Anterior cingulate cortex (tissue), 58 donors: ENCODE measurements at places on chromosomes 11 and 22.

DNA sequence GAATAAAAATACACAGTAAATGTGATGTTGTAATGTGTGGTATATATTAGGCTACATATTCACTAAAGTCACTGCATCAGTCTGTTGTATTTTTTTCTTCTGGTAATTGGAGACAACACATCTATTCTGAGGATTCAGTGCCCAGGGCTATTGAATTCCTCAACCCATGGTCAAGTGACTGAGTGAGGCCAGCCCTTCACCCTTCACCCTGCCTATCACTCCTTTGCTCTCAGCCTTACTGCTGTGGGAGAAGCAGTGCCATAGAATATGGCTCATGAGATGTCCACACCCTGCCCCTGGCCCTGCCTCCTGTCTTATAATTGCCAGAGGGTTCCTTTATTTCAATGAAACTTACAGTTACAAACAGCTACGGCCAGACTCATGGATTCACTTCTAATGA lies 295.6 kb downstream of the NTM start:
- DNase-seq, result no peak

GRCh38 chr11:14905104-14906033 lies 13.3 kb upstream of the CYP2R1 start:
- DNase-seq, result no peak

DNA sequence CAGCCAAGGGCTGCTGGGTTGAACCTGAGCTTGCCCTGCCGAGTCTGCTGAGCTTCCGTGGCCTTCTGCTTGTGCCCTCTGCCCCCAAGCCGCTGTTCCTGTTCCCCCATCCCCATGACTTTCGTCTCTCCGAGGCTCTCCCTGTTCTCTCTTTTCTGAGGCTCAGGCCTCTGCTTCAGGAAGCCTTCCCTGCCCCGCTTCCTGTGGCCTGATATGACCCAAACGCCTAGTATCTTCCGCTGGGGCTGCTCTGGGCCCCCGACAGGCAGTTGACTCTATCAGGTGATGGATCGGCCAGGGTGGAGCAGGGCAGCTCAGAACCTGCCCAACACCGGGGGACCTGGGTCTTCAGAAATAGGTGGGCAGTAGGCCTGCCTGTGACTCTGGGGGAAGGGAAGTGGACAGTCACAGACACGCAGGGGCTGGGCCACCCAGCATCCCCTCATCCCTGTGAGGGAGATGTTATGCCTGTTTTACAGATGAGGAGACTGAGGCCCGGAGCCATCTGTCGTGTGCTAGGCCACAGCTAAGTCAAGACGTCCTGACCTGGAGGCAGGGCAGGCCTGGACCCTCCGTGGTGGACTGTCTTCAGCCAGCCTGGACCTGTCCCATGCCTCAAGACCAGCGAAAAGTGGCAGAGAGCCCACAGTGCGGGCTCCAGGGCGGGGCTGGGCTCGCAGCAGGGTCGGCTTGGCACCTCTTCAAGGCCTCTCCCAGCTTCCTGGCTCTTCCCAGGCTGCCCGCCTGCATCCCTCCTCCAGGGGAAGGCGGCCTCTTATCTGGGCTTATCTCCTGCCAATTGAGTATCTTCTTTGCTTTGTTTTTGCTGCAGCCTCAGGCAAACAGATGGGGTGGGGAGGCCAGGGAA lies 16.2 kb downstream of the BAD start:
- DNase-seq, result no peak

- no peak for DNase-seq
Observed at GRCh38 chr22:45984316-45984916, 7.5 kb upstream of the WNT7B start.

- no peak for DNase-seq
Observed at GRCh38 chr11:70302419-70302752, 31.9 kb downstream of the PPFIA1 start.

GRCh38 chr11:24124876-24125275 lies 372.0 kb upstream of the LUZP2 start:
- DNase-seq, result no peak

GRCh38 chr22:20761536-20761935 lies 12.4 kb upstream of the SERPIND1 start:
- DNase-seq, result no peak

DNA sequence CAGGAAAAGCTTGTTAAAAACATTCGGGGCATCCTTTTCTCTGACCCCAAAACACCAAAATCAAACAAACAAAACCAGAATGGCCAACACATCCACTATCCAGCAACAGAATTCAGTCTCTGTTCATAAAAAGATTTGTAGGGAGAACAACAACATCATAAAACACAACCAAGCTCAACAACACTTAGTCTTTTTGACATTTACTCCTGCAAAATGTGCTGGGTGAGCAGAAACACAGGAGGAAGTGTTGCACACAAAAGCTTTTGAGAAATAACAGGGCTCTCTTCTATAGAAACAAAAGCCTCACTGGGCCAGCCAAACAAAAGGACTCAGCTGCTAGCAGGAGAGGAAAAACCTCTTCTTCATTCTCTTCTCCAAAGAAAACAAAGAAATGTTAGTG lies 736.0 kb upstream of the CCDC90B start:
- DNase-seq, result peak; percentile 25

GRCh38 chr11:46247090-46247489 lies 30.4 kb upstream of the CREB3L1 start:
- DNase-seq, result no peak

DNA sequence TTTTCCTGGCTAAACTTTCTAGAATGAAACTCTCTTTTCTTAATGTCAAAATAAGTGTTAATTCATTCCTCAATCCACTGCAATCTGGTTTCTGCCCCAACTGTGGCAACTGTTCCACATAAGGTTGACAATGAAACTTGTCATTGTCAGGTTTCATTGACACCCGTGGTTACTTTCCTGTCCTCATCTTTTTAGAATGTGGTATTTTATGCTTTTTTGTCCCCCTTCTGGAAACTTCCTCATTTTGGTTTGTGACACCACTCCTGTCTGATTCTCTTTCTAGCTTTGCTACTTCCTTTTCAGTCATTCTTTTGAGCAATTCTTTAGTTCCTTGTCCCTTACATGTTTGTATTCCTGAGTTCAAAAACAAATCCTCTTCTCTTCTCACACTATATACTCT lies 7.5 kb upstream of the PDE3B start:
- no peak for DNase-seq

DNA sequence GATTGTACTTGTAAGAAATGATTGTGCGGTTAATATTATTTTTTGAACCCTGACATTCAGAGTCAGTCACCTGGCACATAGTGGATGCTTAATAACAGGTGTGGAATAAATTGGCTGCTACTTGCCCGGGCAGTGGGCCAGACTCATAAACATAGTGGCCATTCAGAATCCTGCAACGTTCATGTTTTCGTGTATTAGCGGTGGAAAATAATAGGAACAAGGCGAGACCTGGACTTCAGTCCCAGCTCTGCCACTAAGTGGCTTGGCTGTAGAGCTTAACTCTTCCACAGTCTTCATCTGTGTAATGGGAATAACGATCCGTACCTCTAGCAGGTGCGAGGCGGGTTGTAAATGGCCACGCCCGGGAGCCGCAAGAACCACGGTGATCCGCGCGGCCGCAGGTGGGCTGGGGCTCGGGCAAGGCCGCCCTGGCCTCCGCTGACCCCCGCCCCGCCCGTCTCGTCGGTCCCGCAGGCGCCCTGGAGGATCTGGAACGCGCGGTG lies 761 bp upstream of the TMEM25 start:
- DNase-seq, result no peak

- DNase-seq, result no peak
Observed at GRCh38 chr11:115390441-115390840, 113.8 kb downstream of the CADM1 start.

DNA sequence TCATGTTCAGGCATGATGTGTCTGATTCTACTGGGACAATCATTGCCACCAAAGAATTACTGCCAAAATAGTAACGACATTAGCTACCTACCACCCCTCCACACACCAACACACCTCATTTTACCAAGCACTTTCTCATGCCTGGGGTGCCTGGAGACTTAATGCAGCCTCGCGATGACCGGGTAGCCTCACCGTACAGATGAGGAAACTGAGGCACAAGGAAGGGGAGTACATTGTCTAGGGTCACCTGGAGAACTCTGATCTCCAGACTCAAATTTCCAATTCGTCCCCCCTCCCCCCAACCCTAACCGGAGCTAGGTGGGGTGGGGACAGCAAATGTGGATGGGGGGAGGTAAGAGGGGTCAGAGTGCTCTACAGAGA lies 2.7 kb upstream of the RTN4RL2 start:
- DNase-seq, result no peak

DNA sequence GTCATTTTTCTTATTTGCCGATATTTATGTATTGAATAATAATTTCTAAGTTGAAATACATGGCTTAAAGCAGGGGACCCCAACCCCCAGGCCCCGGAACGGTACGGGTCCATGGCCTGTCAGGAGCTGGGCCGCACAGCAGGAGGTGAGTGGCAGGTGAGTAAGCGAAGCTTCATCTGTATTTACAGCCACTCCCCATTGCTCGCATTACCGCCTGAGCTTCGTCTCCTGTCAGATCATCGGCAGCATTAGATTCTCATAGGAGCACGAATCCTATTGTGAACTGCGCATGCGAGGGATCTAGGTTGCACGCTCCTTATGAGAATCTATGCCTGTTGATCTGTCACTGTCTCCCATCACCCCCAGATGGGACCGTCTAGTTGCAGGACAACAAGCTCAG lies 4.5 kb downstream of the ZMAT5 start:
- DNase-seq, result no peak

GRCh38 chr22:44962741-44963454 lies 46.9 kb downstream of the PHF21B start:
- DNase-seq, result no peak

- DNase-seq, result no peak
Observed at GRCh38 chr11:44226945-44227344, 83.0 kb downstream of the ALX4 start.

GRCh38 chr11:121037016-121037415 lies 13.1 kb downstream of the TBCEL start:
- DNase-seq, result no peak

DNA sequence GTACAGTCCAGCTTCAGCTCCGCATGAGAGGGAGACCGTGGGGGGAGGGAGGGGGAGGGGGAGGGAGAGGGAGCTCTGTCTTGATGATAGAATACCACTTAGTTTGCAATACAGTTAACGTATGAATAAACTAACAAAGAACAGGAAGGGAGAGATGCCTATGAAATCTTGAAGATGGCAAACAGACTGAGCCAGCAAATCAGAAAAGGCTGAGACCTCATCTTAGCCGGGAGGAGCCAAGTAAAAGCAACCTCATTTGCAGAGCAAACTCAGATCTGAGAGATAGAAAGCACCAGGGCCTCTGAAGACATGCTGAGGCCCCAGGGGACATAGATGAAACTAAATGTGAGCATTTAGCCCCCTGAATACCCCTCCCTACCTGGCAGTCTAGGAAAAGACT lies 23.0 kb downstream of the APLP2 start:
- no peak for DNase-seq

GRCh38 chr11:40384991-40385390 lies 1074.5 kb downstream of the LRRC4C start:
- no peak for DNase-seq

DNA sequence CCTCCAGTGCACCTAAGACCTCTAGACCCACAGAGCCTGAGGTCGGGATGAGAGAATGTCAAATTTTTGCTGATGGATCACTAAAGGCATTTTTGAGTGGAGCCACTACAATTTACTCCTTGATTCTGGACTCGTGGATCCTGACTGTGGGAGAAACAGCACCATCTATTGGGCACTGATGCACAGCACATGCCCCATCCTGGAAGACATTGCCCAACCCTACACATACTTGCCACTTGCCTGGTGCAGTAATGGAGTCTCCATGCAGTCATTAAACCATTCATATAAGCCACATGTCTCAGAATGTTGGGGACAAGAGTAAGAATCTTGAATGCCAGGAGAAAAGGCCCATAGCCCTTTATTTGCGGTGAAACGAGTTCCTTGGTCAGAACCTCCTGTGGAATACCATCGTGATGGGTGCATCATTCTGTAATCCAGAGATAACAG lies 103.9 kb downstream of the GGTLC2 start:
- no peak for DNase-seq
